Erythroblast (primary cell): ENCODE measurements at places on chromosomes 3 and 15.

GRCh38 chr15:76163457-76164295 lies 103.9 kb downstream of the TMEM266 start:
- no peak for DNase-seq

- no peak for DNase-seq
Observed at GRCh38 chr3:24541935-24542334, 47.3 kb upstream of the THRB start.

DNA sequence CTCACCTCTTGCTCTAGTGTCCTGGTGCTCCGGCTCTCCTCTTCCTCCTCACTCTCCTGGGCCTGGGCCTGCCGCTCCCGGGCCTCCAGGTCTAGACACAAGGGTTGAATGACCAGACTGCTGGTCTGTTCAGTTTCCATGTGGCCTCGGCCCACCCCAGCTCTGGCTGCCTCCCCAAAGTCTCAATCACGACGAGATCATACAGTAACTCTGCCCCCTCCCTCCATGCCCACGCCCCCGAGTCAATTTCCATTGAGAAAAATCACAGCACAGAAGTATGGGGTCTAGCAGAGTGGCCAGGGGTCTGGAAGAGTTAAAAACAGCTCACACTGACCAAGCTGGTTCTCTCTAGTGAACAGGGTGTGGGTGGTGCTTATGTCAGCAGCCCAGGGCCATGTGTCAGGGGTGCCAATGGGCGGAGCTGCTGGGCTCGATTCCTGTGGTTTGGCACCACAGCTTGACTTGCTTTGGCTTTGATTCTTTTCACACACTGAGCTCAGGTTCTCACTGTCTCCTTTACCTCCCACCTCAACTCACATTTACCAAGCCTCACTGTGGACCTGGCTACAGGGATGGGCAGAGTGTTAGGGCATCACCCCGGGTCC lies 6.9 kb downstream of the C15orf62 start:
- DNase-seq: no peak

DNA sequence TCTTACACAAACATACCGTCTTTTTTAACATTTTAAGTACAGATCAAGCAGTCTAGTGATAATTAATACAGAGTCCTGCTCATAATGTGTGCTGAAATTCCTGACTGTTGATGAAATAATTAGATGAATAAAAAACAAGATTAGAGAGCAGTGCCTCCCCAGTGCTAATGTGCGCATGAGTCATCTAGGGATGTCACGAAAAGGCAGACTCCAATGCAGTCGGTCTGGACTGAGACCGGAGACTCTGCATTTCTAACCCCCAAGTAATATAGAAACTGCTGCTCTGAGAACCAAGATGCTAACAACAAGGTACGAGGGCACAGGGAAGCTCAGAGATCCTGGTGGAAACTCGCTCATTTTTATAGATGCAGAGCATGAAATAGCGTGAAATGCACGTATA lies 61.4 kb downstream of the COL8A1 start:
- no peak for DNase-seq

GRCh38 chr3:134650431-134651346 lies at the start of gene KY:
Gene KY, minus strand, starts transcription at chr3:134651022. Its CDS starts 62 bp downstream, at chr3:134650960.
- peak; percentile 8 for DNase-seq

DNA sequence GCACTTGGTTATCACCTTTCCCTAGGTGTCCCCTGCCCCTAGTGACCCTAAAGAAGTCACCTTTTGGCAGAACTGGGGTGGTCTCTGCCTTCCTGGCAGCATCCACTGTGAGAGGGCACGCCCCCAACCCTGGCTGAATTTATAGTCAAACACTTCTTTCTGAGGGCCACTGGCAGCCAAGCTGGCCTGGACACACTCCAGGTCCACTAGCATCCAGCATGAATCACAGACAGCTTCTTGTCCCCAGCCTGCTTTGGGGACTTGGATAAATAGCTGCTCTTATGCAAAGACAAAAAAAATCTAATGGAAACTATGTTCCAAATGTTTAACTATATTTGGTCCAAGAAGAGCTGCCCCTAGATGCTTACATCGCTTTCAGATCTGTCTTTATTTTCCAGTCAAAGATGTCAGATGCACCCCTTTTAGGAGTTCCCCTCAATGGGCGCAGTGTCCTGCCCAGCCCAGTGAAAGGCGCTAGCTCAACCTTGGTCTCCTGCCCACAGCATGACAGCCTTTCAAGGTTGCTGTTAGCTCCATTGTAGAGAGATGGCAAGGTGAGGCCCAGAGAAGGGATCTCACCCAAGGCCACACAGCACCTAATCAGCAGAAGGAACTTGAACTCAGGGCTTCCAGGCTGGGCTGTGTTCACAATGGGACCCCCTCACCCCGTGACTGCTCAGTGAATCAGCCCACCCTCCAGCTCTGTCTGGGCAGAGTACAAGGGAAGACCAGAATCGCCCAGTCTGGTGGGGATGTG lies 7.0 kb downstream of the RASL12 start:
- DNase-seq: no peak
